ENCODE measurements at places on chromosomes 7 and 10. TPM values are rescaled to one million over a fixed set of nuclear protein-coding genes. Genes with fewer than 3 reads are reported as not detected.

PARG gene
- 34.8 TPM for total RNA-seq

KCNK18 gene
- total RNA-seq: not detected

CFTR gene
- total RNA-seq: not detected

STX1A gene
- total RNA-seq: 17.6 TPM

STOX1 gene
- total RNA-seq: 0.85 TPM

CFAP43 gene
- not detected for total RNA-seq

CPED1 gene
- not detected for total RNA-seq

DNA sequence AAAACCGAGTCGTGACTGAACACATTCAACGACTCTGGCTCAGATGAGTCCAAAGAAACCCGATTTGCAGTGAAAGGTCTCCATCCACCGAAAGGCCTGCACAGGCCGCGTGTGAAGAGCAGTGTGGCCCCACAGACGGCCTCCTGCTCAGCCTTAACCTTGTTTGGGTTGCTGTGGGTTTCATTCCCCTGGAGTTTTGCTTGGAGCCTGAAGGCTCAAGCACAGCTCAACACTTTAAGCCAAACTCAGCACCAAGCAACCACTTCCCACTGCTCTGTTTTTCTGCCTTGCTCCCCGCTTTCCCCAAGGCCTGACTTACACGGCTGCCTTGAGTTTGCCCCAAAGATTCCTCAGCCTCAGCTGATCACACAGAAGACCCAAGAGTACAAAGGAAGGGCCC is 398.2 kb upstream of the NFE2L3 start:
- no peak for DNase-seq

DNA sequence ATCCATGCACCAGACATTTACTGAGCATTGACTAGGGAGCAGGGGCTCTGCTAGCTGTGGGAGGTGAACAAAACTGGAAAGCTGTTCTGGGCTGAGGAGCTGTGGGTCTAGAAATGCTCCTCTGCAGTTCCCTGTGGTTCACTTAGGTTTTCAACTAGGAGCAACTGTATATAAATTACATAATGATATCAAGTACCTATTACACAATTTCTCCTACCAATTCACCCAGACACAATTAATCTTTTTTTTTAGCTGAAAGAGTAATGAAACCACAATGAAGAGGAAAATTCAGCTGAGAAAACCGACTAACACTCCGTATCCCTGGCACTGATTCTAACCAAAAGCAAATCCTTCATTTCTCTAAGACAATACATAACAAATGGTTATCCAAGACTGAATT is 39.4 kb downstream of the COL28A1 start:
- DNase-seq: no peak

DNA sequence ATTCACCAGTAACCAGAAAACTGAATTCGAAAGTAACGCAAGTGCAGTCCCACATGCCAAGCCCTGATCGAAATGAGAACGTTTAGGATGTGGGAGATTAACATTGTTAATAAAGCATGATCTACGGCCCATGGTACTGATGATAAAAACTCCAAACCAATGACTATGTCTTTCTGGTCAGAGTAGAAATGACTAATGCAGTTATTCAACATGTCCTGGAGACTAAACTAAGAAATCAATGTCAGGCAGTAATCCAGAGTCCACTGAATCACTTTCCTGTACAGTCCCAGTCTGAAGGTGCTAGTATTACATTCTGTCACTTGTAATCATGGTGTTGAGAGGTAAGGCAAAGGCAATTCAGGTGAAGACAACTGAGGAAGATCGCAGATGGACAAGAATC is 14.4 kb downstream of the NPSR1 start:
- DNase-seq: no peak

DNA sequence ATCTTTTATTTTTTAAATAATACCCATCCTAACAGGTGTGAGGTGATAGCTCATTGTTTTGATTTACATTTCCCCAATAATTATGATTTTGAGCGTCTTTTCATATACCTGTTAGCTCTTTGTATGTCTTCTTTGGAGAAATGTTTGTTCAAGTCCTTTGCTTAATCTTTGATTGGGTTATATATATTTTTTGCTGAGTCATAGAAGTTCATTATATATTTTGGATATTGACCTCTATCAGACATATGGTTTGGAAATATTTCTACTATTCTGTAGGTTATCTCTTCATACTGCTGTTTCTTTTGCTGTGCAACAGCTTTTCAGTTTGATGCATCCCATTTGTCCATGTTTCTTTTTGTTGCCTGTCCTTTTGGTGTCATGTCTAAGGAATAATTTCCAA is 23.6 kb upstream of the HYAL4 start:
- no peak for DNase-seq

DNA sequence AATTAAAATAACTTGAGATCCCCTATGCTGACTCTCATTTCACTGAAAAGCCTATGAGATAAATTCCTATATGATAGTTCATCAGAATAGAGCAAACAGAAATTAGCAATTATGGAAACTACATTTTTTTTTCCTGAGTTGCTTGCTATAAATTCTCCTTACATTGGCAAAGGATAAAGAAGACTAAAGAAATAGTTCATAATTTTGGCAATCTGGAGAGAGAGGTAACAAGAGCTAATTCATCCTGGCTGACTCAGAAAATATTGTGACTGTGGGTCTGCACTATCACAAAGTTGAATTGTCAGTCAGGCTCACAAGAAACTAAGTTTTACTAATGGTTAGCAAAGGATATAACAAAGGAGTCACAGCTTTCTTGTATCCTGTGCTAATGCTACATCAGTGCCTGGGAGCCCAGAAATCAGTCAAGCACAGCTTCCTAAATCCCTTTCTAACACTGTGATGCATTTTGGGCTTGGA is 483.0 kb downstream of the MAGI2 start:
- DNase-seq: no peak

DNA sequence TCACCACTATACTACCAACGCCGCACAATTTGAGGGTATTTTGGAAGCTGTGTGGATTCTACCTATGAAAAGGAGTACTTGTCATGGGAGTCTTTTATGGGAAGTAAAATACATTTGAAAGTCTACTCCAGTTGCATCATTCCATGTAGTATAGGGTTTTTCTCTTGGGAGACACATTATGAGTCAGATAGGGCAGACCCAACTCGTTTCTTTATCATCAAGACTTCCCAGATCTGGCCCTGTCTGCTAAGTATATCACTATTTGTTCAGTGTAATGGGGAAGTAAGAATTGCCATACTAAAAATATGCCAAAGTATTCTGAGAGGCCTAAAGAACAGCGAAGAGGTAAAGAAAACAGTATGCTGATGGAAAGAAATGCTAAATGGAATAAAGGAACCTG is 144.2 kb downstream of the SPAG6 start:
- no peak for DNase-seq

- DNase-seq: no peak
Measured at GRCh38 chr7:80643336-80643915, 5.0 kb downstream of the CD36 start.

DNA sequence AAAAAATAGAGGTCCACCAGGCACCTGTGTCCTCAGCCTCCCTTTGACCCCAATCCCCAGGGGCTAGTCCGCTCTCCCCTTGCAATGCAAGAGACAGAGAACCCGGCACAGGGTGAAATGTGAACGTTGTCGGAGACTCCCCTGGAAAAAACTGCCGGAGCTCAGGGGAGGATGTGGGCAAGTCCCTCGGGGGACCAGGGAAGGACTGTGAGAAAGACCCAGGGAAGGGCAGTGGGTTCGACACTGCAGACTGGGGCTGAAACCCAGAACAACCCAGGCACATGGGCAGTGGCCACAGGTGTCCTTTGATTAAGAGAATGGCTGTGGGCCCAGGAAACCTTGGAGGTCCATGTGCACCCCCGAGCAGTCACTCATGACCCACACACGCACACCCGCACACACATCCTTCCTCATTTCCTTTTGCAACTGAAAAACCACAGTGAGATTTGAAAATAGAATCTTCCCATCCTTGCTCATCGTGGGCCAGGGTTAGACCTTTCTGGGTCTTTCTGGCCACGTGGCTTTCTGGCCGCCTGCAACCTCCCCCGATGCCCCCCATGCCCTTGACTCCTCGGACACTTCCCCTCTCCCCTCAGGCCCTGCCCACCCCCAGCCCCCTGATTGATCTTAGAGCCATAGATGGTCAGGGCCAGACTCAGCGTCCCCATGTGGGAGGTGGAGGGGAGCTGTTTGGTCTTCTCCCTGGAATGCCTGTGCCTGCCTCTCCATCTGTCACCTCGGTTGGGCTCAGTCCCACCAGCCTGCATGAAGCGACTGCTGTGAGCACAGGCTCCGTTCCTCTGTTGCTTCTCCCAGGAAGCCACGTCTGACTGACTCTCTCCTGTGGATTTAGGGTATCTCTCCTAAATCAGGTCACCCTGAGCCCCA is 7.9 kb downstream of the LAT2 start:
- peak; percentile 22 for DNase-seq

DNA sequence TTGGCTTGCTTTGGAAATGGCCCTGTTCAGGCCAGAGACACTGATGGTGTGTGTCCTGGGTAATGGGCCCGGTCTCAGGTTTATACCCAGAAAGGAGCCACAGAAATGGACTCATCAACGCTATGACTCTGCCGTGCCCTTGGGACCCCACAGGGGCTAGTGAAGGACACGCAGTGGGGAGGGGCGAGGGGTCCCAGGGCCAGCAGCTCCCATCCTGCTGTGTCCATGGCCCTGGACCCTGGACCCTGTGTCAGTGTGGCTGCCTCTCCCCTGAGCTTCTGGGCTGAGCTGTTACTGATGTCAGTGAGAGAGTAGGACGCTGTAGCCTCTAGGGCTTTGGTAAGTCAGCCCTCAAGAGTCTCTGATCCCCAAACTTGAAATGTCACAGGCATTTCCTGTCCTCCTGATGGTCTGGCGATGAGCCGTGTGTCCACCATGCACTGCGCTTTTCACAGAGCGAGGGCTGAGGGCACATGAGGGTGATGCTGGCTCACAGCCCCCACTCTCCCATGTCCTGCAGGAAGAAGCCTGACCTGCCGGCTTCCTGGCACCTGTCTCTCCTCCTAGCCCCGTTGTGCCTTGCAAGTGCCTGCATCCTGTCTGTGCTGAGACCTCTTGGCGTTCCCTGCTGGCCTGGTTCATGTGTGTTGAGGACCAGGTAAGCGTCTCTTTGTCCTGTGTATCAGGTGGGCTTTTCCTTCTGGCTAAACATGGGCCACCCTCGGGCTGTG is 4.4 kb downstream of the ZNF316 start:
- DNase-seq: no peak

- DNase-seq: no peak
Measured at GRCh38 chr10:14555807-14556206, 218.9 kb downstream of the FAM107B start.

DNA sequence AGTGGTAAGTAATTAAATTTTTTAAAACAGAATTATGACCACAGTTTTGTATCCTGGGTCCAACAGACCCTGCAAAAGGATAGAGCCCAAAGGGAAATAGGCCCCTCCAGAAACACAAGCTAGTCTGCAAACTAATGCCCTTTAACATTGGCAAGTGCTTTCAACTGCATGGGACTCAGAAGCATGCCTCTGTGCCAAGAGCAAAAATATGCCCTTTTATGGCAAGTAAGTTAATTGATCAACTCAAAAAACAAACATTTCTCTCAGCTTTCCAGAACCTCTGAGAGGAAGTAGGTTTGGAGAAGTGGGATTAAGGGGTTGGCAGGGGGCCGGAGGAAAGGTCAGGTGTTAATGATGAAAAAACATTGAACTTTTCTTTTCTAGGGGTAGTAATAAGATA is 186.6 kb upstream of the PRSS1 start:
- no peak for DNase-seq

- DNase-seq: no peak
Measured at GRCh38 chr7:30330134-30331111, 46.0 kb downstream of the ZNRF2 start.

GRCh38 chr10:44416021-44416771 is 31.3 kb upstream of the CXCL12 start:
- no peak for DNase-seq

DNA sequence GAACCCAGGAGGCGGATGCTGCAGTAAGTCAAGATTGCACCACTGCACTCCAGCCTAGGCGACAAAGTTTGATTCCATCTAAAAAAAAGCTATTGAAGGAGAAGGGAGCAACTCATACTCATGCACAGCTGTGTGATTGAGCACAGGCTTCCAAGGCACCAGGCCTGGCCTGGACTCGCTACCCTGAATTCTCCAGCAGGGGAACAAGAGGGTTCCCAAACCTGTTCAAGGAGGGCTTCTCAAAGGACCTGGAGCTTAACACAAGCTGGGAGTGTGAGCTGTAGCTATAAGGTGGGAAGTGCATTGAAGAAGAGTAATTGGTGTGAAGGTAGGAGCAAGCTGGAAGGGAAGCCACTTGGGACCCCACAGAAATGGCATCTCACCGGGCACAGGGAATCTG is 15.1 kb upstream of the DDIT4 start:
- no peak for DNase-seq

DNA sequence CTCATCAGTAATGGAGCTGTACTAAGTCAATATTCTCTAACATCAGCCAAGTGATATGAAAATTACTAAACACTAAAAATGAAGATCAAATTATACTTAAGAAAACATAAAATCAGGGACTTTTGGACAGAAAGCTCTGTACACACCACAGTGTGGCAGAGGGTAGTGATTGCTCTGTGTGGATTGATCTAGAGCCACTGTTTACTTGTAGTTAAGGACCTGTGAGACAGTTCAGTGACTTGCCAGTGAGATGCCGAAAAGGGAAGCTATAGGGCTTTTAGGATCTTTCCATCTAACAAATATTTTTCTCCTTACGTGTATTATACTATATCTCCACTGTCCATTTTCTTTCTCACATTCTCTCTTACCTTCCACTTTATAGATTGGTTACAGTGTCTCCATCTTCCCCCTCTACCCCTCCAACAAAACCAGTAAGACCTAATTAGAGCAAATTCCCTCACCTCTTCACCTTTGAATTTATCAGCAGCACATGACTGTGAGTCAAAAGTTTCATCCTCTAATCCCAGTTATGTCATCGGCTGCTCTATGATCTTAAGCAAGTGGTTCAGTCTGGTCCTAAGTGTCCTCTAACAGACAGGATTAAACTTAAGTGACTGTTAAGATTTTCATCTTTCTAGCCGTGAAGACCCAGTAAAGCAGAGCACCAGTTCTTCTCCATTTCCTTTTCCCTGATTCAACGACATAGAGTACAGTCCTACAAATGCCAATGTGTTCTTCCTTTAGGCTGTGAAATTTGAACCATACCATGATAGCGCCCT is 6.9 kb downstream of the PIK3CG start:
- no peak for DNase-seq

- no peak for DNase-seq
Measured at GRCh38 chr10:856416-857157, 74.9 kb downstream of the LARP4B start.

DNA sequence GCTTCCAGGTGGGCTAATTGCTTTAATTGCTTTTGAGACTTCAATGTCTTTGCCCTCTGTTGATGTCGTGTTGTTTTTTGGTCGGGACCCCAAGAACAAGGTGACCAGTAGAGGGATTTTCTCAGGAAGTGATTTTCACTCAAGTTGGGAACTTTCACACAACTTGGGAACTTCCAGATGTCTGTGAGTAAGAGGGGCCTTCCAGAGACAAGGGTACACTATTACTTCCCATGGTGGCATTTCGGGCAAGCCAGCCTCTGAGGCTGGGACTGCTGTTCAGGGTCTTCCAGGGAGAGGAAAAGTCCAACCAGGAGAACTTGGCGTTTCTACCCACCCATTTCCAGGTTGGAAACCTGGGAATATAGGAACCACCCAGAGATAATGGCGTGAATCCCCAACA is 170.0 kb upstream of the CDCA7L start:
- no peak for DNase-seq

GRCh38 chr7:110669410-110669809 is 421.5 kb upstream of the LRRN3 start:
- no peak for DNase-seq

- no peak for DNase-seq
Measured at GRCh38 chr7:69640216-69640615, 41.9 kb downstream of the AUTS2 start.
